SK-N-SH treated with all-trans-retinoic acid at 6 μM for 48 hours (cell line): ENCODE measurements at places on chromosomes 3 and 15.

GRCh38 chr15:74442604-74443003 lies 8.8 kb upstream of the SEMA7A start:
- ATAC-seq: no peak

DNA sequence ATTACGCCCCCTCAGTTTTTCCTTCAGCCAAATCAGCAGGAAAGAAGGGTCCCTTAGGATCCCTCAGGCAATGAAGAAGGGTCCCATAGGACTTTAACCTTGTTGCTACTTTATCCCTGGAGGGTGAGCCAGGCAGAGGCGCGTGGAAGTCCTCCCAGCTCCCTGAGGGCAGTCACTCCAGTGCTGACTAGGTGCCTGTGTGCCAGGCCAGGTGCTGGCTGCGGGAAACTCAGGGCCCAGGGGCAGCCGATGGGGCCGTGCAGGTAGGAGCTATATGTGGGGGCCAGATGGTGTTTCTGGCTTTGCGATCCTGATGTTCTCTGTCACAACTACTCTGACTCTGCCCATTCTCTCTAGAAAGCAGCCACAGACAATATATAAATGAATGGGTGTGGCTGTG lies 42.8 kb upstream of the IQSEC1 start:
- no peak for ATAC-seq

DNA sequence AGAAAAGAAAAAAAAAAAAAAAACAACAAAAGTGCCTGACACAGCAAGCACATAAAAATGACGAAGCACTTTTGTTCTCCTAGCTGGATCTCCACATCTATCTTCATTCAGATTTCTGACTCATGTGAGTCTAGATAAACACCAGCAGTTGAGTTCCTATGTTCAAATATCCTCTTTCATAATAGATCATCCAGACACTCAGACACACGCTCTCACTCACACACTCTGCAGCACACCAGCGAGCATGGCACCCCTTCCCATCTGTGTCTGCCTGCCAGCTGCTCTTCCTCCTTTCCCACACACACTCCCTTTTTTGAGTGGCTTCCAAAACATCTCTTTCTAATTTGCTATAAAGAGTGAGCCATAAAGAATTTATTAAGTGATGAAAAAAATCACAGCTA lies 19.8 kb upstream of the CELF6 start:
- peak; percentile 93 for ATAC-seq

- ATAC-seq: no peak
These were observed 29.6 kb upstream of the SGO1 start for GRCh38 chr3:20215636-20216035.

DNA sequence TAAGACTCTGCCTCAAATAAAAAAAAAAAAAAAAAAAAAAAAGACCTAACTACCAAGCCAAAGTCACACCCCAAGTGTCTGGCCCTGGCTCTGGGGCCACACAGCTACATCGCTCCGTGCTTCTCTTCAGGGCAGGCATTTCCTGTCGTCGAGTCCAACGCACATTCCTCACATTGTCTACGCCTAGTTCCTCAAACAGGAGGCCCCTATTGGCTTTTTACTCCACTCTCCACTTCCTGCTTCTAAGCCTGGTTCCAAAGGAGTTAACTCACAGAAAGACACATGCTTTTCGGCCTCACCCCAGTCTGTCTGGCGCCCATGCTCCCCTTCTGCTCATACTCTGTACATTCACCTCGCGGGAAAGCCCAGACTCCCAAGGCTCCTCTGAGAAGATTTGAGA lies 28.8 kb downstream of the KNG1 start:
- ATAC-seq: peak; percentile 78

DNA sequence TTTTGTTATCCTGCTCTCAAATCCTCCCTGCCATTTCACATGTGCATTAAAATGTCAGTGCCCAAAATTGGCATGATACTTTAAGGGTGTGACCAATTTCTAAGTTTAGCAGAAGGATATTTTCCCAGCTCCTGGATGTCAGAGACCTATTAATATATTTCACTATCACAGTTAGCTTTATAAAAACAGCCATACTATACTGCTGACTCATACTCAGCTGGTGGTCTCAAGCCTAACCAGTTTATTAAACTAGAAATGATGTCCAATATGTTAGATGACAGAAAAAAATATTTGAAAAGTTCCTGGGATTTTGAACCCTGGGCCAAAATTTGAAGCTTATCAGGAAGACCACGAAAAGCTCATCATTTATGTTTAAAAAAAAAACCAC lies 60.9 kb upstream of the ZNF280D start:
- ATAC-seq: no peak

GRCh38 chr3:45938864-45939263 lies 4.4 kb upstream of the CXCR6 start:
- peak; percentile 97 for ATAC-seq

- no peak for ATAC-seq
These were observed 46.4 kb upstream of the TSEN2 start for GRCh38 chr3:12437861-12438260.

- no peak for ATAC-seq
These were observed 29.0 kb downstream of the CPOX start for GRCh38 chr3:98564282-98565005.

DNA sequence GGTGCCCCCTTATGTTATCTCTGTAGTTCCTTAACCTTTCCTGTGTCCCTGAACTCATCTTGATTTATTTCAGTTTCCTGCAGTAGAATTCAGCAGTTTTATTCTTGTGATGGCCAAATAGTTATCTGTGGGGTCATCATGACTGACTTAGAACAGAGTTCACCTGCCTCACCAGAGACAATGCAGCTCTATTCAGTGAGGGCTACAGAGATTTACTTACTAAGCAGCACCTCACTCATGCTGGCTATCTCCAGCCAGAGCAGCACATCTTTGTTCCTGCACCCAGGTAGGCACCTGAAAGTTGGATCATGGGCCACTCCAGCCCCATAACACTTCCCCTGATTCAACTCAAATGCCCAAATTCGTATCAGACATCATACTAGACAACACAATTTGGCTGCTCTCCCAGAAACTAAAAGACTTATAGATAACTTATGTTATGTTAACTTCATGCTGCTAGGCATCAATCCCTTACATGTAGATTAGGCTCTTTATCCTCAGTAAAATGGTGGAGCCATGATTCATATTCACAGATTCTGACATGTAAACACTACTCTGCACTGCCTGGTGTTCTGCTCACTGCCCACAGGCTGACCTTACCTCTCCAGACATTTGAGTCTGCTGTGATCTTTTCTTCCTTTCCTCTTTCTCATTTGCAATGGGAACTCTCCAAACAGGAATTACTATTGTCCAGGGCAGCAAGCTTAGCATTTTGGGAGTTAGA lies 9.3 kb upstream of the GOLGB1 start:
- ATAC-seq: no peak

- ATAC-seq: no peak
These were observed 219.7 kb upstream of the LINGO1 start for GRCh38 chr15:77852241-77853007.

- ATAC-seq: no peak
These were observed 350.1 kb upstream of the AZI2 start for GRCh38 chr3:28698706-28699105.

DNA sequence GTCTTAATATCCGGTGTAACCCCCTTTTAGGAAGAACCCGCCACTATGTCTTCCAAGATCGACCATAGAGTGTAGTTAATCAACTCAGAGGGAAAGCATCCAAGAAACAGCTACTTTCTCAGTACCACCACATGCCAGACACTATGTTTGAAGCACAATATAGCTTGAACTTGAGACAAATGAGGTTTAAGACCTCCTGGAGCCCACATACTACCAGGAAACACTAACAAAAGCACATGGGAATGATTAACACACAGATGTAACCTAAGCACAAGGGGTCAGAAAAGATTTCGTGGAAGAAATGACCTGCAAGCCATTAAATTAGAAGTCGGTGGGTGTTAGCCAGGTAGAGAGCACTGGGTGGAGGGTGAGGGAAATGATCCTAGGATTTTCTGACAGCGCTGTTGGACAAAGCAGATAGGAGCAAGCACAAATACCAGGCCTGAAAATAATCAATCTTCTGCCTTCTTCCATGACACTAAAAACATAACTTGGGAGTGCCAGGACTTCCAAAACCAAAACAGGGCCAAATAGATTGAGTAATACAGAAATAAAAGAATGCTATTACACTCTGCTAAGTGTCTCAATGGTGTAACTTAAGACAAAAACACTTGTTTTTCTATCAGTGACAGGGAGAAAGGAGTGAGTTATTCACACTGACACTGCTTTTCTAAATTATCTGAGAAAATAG lies 213.7 kb downstream of the FOXP1 start:
- ATAC-seq: peak; percentile 56

GRCh38 chr3:127747751-127748521 lies 74.4 kb downstream of the MGLL start:
- ATAC-seq: peak; percentile 17; the same call in 1 of the 3 replicates

DNA sequence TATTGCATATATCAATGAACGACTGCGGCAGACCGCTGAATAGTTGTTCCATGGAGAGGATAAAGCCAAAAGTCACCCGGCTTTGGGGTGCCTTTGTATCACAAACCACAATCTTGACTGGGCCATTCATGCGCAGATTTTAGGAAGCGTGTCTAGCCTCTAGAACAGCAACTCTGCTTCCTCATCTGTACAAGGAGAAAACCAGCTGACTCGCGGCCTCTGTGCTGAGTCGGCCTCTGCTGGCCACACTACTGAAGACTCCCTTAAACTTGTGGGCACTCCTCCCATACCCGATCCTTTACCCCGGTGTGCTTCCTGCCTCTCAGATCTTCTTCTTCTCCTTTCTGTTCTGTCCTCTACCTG lies 872 bp downstream of the DLEC1 start:
- peak; percentile 48; the same call in 1 of the 3 replicates for ATAC-seq

DNA sequence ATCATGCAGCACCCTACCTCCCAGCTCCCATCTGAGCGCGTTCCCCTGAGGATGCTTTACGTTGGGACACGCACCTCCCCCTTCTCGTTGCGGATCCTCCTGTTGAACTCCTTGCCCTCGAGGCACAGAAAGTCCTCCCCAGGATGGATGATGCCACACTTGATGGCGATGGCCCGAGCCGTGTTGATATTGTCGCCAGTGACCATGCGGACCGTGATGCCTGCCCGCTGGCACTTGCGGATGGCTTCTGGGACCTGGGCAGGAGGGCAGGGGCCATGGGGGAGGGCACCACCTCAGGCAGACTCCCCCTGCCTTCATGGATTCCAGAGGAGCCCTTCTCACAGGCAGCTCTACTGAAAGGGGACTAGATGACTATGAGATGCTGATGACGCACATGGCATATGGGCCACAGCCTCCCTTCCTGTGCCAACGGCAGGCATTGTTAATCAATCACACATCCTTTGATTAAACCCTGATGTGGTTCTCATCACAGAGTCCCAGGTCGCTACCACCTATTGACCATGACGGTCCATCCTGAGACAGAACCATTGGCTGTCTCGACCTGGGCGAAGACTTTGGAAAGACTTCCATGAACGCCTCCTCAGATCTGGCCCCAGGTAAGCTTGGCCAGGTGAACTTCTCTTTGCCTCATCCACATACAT lies 29.5 kb upstream of the SEC13 start:
- ATAC-seq: no peak

GRCh38 chr15:89416339-89417183 lies 79.8 kb downstream of the RHCG start:
- peak; percentile 96 for ATAC-seq

DNA sequence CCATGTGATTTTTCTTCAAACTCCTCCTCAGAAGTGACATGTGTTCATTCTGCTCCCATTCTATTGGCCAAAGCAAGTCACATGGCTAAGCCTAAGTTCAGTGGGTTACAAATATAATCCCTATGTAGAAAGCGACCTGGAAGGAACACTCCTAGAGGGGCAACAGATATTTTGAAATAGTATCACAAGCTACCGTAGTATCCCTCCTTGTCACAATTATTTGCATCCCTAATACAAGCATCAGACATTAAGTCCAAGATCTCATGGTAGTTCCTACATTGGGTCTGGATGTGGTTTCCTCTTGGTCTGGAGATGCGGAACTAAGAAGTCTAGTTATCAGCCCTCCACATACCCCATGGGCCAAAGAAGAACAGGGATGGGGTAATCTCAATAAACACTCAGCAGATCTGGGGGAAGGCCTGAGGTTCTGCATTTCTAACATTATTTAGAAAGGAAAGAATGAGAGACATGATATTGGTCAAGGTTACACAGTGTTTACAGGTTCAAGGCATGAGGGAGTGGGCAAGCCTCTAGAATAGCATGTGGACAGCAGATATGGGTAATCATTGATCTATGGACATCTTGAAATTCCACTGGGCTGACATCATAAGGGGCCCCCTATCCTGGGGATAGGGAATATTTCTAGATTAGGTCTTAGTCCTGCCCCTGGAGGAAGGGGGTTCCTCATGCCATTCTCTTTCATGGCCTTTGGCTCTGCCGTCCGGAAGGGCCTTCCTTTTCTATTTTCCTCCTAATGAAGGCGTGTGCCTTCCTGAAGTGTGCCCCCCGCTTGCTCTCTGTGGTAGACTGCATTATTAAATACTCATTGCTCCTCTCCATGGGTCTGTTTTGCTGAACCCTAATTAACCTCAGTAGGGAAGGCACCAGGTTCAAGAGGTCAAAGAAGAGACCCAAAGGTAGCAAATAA lies 17.8 kb upstream of the ABHD2 start:
- no peak for ATAC-seq

DNA sequence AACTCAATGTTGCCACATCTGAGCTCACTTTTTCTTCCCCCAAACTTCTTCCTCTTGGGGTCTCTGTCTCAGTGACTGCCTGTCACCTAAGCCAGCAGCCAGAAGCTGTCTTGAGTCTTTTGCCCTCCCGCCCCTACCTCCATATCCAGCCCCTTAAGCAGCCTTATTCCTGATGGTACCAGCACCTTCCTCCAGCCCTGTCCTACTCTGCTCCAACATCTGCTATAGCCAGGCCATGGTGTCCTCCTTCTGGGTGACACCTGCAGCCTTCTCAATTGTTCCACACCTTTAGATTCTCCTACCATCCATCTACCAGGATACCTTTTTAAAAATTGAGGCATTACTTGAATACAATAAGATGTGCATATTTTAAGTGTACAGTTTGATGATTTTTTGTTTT lies 53.8 kb downstream of the EPHB3 start:
- no peak for ATAC-seq

- ATAC-seq: peak; percentile 38
These were observed 104.4 kb downstream of the FMN1 start for GRCh38 chr15:33089878-33090757.

DNA sequence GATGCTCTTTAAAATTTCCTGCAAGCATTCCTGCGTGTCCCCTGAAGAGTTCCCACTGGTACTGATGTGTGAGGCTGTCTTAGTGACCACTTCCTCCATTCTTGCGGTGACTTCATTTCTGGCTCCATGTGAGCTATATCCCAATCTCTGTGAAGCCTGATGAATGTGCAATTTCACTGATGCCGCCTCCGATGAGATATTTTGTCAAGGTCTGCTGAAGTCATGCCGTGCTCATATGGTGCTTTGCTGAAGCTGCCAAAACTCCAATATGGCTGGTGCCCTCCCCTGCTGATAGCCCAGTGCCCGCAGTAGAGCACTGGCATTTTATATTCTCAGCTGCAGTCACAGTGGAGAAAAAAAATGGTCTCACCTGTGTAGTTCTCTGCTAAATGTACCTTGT lies 271.5 kb downstream of the EFHB start:
- no peak for ATAC-seq

GRCh38 chr15:29986946-29987345 lies 95.8 kb upstream of the GOLGA8J start:
- ATAC-seq: no peak
